Activated gamma-delta T cell treated with anti-CD3 and anti-CD28 coated beads, Interleukin-2, amount 50 U/mL, for 16 hours (primary cell): ENCODE measurements at places on chromosomes 7 and 10.

GRCh38 chr7:2815875-2816245 is 28.2 kb downstream of the GNA12 start:
- DNase-seq: no peak

GRCh38 chr10:30598105-30598776 is 31.3 kb downstream of the LYZL2 start:
- no peak for DNase-seq

DNA sequence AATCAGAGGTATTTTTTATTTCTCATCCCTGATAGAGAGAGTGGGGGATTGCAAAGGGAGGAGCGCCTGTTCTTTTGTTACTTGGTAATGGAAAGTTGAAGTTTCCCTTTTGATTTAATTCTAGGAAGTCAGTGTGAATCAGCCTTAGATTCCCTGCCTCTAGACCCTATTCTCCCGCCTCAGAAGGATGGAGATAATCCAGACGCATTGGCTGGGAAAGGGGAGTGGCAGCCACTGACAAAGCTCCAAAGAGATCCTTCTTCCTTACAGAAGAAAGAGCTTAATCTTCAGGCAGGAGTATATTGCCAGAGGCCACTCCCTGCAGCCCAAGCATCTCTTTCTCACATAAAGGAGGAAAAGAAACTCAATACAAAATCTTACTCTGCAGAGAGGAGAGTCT is 122.3 kb upstream of the GALNT17 start:
- DNase-seq: no peak

- no peak for DNase-seq
Observed at GRCh38 chr10:22992621-22993020, 64.8 kb downstream of the ARMC3 start.

GRCh38 chr7:123663200-123663599 is 7.5 kb downstream of the LMOD2 start:
- no peak for DNase-seq

- no peak for DNase-seq
Observed at GRCh38 chr10:93867525-93867924, 26.3 kb upstream of the SLC35G1 start.

DNA sequence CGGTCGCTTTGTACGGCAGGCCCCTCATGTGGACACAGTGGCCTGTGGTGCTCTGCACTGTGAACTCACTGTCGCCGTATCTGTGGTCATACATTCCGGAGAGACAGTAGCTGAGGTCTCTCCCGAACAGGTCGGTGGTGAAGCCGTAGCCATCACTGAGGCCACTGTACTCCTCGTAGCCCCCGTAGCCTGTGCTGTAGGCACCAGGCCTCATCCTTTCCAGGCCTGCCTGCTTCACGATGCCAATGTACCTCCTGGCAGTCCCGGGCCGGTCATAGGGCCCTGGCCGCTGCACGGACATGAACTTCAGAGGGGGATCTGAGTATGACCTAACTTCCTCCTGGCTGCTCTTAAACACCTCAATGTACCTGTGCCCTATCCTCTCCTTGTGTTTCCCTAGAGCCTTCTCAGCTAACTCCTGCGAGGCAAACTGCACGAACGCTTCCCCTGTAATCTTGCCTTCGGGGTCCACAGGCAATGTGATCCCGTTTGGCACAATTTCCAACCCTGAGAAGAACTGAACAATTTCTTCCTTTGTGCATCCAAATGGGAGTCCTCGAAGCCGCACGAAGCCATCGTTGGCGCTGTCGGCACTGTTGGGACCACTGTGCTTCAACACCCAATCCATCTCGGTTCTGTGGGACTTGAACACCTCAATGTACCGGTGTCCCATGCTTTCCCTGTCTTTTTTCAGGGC is 15.7 kb downstream of the FXYD4 start:
- no peak for DNase-seq

- no peak for DNase-seq
Observed at GRCh38 chr10:78947226-78947625, 121.5 kb upstream of the ZMIZ1 start.

DNA sequence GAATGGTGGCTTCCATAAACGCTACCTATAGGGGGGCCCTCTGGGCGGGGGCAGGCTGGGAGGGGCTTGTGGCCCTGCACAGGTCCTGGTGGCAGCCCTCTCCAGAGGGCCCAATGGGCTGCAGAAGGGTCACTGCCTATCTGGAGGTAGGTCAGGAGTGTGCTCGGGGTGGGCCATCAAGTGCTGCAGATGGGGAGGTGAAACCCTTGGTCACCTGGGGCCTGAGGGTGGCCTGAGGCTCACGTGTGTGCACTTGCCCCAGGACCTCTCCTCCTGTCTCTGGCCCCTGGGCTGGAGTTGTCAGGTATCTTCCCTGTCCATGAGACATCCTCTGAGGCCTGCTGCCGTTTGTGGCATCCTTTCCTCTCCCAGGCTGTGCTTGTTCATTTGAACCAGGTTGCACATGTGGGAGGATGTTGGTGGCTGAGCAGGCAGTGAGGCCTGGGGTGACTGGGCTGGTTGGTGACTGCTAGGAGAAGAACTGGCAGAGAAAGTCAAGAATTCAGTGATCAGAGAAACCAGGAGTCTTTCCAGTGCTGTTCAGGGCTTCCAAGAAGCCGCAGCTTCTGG is 21.1 kb upstream of the SH2D4B start:
- no peak for DNase-seq

GRCh38 chr7:27834179-27834921 is 94.4 kb downstream of the TAX1BP1 start:
- no peak for DNase-seq

- no peak for DNase-seq
Observed at GRCh38 chr10:103080891-103081581, 112.0 kb downstream of the NT5C2 start.

DNA sequence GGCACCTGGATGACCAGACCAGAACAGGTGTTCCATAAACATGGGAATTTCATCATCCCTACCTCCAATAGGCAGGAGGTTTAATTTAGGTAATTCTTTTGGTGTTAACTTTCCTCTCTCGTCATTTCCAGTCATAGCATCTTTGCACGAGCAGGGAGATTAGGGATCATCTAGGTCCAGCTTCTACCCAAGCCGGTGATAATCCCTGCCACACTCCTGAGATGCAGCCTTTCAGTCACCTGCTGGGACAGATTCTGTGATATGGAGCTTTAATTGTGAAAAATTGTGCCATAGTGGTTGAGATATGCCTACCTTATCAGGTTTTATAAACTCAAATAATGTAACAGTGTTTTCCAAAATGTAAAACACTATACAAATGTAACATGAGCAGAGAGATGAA is 191.8 kb upstream of the AOAH start:
- no peak for DNase-seq

DNA sequence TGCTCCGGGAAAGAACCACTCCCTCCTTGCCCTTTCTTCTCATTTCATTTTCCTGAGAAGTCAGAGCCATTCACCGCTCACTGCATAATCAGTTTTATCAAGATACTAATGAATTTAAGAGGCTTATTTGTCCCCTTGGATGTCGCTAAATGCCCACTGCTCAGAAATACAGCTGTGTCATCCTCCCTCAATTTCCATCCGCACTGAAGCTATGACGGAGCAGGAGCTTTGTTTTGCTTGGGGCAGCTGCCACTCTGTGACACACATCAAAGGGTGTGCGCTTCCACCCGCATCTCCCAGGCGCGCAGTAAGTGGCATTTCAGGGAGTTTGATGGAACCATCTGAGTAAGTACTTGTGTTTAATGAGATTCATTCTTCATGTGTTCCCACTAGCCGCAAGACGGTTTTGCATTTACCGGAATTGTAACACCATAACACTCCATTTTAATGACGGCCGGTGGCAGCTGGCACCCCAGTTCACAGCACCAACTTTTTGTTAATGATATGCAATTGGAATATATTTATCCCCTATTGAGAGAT is 103.8 kb upstream of the PARD3 start:
- no peak for DNase-seq
